ENCODE measurements at places on chromosomes 12 and 14.

GRCh38 chr14:20757965-20758364 lies 10.2 kb upstream of the EDDM3B start:
- DNase-seq: no peak

- no peak for DNase-seq
These were observed 62.2 kb downstream of the PTPN11 start for GRCh38 chr12:112480931-112481330.

- DNase-seq: no peak
These were observed 989.3 kb upstream of the NOVA1 start for GRCh38 chr14:27587103-27587502.

DNA sequence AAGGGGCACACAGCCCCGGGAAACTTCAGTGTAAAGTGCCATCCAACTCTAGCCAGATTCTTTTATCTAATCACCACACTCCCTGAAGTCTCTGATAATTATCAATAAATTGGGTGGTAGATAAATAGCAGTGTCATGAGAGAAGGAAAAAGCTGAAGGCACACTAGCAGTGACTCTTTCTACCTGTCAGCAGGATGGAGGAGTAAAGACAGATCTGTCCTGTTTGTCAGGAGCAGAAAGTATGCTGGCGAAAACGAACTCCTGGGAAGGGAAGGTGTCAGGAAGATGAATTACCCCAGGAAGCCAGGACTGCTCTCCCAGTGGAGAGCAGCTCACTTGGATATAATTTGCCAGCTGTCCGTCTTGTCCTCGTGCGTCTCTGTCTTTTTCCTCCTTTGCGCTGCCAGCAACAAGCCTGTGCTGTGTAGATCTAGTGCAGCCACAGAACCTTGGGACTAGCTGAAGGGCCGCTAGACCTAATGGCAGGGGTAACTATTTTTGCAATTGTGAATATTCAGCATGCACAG lies 981.9 kb downstream of the DIO2 start:
- no peak for DNase-seq

- no peak for DNase-seq
These were observed 62.4 kb downstream of the UBR7 start for GRCh38 chr14:93269341-93270068.

DNA sequence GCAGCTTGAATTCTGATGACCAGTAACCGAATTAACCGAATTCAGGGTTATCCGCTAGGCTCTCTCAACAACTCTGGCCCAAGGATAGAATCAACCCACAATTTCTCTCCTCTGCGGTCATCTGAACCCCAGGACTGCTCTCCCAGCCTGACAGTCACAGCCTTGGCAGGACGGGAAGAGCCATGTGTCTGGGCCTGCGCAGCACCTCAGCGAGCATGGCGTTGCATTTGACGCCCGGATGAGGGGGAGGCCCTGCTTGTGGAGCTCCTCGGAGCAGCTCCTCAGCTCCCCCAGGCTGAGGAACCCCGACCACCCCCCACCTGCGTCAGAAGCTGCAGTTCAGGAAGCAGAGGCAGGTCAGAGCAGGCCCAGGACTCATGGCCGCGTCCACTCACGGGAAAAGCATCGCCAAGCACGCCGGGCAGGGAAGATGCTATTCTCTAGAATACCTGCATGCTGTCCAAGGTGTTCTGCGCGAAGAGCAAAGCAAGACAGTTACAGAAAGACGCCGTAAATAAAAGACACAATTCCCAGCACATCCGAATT lies 131.1 kb downstream of the PIWIL1 start:
- no peak for DNase-seq

- no peak for DNase-seq
These were observed 9.3 kb downstream of the GALNT9 start for GRCh38 chr12:132319991-132320570.

DNA sequence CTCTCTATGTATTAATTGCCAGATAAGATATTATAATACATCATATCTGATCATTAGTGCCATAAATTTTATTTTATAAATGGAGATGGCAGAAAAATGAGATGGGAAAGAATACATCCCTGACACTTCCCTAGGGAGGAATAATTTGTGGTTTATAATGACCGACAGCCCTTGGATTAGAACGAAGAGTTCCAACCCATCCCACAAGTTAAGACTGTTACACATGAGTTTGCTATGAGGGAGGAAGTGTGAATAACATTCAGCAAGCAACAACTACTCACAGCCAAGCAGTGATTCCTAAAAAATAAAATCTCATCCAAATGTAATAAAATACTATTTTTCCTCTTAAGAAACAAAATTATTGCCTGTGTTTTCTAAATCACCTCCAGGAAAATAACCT lies 299.0 kb downstream of the CCDC91 start:
- no peak for DNase-seq

DNA sequence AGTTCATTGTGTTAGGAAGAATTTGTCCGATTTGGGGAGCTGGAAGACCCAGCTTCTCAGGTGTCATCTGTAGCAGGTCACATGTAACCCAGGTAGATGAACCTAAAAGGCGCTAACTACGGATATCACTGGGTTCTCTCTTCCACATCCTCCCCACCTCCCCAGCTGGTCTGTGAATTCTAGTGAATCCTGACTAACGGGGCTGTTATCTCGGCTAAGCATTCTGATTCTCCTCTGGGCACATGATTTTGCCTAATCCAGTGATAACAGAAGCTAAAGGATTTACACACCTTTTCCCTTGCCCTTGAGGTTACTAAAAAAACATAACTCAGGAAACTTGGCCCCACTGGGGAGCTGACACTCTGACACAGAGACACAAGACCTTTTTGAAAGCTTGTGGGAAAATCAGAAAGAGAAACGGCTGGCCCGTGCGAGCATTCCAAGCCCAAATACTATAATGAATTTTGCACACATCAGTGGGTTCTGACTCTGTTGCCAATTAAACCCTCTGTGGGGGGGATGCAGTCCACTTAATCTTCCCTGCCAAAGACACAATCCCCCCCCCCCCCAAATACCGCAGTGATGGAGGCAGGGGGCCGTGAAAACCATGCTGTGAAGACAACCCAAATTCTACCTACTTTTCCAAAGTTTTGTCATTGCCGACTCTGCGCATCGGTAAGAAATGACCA lies 81.0 kb upstream of the FZD10 start:
- DNase-seq: no peak

DNA sequence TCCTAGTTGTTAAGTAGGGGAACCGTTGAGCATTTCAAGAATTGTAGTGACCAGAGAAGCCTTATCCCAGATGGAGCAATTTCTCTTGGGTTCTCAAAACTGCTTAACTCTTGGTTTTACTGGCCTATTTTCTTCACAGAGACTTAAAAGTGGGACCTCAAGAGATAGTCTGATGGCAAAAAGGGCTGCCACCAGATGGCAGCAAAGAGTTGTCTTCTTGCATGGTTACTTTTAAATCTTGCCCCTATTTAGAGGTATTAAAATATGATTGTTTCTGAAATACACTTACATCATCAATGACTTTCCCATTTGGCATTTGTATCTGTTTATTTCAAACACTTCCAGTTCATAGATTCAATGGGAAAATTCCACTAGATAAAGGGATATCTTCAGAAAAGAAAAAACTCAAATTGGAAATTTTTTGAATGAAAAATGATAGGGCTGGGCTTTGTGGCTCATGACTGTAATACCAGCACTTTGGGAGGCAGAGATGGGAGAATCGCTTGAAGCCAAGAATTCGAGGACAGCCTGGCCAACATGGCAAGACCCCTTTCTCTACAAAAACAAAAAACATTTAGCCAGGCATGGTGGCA lies 69.9 kb upstream of the CNTN1 start:
- peak; percentile 60 for DNase-seq

GRCh38 chr12:124391340-124392261 lies 96.7 kb downstream of the RFLNA start:
- no peak for DNase-seq

GRCh38 chr12:92602930-92603623 lies 99.7 kb upstream of the PLEKHG7 start:
- no peak for DNase-seq

- DNase-seq: no peak
These were observed 91.1 kb upstream of the DYNC1H1 start for GRCh38 chr14:101873076-101873825.

GRCh38 chr14:56846970-56847930 lies 37.0 kb upstream of the OTX2 start:
- DNase-seq: no peak

DNA sequence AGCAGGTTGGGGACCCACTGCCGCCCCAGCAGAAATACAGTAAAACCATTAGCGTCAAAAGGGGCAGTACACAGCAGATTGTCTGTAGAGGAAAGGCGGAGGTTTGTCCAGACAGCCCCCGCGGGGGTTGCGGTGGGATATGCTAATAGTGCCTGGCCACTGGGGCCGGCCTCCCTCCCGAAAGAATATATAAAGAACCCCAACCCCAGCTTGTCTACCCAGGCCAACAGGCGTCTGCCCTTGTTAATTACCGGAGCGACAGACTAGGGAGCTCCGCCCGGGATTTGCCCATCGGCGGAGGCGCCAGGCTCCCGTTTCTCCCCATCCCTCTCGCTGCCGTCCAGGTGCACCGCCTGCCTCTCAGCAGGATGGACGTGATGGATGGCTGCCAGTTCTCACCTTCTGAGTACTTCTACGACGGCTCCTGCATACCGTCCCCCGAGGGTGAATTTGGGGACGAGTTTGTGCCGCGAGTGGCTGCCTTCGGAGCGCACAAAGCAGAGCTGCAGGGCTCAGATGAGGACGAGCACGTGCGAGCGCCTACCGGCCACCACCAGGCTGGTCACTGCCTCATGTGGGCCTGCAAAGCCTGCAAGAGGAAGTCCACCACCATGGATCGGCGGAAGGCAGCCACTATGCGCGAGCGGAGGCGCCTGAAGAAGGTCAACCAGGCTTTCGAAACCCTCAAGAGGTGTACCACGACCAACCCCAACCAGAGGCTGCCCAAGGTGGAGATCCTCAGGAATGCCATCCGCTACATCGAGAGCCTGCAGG lies at the start of gene MYF5:
TSS of gene MYF5 (plus strand) at position 217 of the 774 bp plus-strand sequence. CDS start at position 369, 152 bp downstream.
- no peak for DNase-seq

DNA sequence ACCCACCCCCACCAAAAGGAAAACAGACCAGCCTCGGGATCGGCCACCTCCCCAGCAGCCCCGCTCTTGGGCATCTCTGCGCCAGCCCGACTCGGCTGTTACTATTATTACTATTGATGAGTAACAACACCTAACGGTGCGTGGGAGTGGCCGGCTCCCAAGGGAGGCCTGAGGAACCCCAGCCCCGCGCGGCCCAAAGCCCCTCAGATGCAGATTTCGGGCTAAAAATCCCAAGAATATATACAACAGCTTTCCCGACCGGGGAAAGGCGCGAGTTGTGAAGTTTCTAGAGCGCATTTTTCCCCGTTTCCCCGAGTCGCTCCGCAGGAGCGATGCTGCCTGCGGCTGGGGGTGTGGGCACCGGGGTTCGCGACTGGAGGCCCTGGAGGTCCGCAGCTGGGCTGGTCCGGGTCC lies 565 bp downstream of the NT5DC3 start:
- no peak for DNase-seq

DNA sequence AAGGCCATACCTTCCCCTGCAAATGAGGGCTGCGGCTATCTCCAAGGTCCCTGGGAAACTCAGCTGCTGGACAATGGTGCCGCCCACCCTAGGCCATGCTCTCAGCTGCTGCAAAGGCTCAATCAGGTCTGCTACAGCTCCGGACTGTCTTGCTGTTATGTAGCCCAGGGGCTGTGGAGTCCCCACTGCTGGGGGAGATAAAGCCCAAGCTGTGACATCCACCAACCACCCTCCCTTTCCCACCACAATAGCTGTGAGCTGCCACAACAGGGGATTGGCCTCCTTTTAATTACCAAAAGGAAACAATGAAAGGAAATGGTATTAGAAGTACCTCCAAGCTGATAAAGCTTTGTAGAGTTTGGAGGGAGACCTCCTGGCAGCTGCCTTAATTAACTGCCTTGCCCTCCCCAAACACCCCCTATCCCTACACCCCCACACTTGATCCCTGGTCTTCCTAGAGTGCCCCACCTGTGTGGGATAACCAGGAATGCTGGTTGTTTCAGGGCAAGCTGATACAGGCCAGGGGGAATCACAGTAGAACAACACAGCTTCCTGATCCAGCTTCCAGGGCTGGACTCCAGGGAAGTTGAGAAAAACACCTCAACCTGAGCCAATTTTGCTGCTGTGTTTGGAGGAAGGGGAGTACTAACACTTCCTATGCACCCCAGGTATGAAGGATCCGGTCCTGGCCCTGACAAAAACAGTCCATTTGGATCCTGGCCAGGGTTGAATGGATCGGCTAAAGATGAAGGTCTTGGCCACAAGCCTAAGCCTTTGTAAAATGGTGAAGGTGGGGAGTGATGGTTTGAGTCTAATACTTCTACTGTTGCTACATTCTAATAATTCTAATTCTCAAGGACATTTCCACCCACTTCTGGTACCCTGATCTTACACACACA lies at the start of gene VWF:
TSS of gene VWF (minus strand) at position 260 of the 899 bp plus-strand sequence. CDS start 1,474 bp downstream, outside the sequence.
- no peak for DNase-seq

GRCh38 chr12:131850856-131851559 lies 22.8 kb downstream of the MMP17 start:
- DNase-seq: no peak

DNA sequence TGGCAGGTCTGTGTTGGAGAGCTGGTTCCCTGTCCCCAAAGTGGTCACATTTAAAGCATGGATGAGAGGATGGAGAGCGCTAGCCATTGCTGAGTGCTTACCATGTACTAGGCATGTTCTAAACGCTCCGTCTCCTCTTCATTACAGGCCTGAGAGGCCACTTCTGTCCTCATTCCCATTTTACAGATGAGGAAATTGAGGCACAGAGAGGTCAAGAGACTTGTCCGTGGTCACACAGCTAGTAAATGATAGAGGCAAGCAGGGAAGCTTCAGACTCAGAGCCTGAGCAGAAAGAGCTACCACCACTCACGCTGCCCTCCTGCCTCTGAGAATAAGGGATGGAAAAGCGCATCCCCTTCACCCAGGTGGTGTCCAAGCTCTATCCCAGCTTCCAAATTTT lies 64.3 kb downstream of the SLC25A47 start:
- DNase-seq: no peak

GRCh38 chr14:62501021-62501750 lies 544.1 kb downstream of the KCNH5 start:
- no peak for DNase-seq

DNA sequence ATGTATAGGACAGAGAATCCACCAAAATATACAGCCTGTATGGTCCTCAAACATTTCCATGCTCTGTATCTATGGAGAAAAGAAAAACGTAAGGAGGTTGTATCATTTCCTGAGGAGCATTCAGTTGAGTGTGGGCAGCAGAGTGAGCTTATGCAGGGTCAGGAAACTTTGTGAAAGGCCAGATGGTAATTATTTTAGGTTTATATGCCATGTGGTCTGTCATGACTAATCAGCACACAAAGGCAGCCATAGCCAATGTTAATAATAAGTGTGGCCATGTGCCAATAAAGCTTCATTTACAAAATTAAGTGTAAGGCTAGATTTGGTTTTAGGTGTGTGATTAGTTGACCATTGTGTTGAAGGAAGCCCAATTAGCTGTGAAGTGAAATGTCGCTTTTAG lies 33.2 kb upstream of the A2M start:
- no peak for DNase-seq

- DNase-seq: peak; percentile 59
These were observed 18.1 kb downstream of the VSX2 start for GRCh38 chr14:74257078-74257940.

- no peak for DNase-seq
These were observed 5.1 kb downstream of the RTL1 start for GRCh38 chr14:100898465-100898864.

Measured in NCI-H345 (cell line).